ENCODE measurements at places on chromosomes 2 and 18.
A peak's percentile ranks its signal among the peaks of the same experiment; 100 is the strongest.

GRCh38 chr2:169203952-169204351 lies 134.6 kb downstream of the DHRS9 start:
- no peak for DNase-seq
- H3K27ac ChIP-seq: no peak overlapping the region
- H3K4me3 ChIP-seq: no peak overlapping the region

DNA sequence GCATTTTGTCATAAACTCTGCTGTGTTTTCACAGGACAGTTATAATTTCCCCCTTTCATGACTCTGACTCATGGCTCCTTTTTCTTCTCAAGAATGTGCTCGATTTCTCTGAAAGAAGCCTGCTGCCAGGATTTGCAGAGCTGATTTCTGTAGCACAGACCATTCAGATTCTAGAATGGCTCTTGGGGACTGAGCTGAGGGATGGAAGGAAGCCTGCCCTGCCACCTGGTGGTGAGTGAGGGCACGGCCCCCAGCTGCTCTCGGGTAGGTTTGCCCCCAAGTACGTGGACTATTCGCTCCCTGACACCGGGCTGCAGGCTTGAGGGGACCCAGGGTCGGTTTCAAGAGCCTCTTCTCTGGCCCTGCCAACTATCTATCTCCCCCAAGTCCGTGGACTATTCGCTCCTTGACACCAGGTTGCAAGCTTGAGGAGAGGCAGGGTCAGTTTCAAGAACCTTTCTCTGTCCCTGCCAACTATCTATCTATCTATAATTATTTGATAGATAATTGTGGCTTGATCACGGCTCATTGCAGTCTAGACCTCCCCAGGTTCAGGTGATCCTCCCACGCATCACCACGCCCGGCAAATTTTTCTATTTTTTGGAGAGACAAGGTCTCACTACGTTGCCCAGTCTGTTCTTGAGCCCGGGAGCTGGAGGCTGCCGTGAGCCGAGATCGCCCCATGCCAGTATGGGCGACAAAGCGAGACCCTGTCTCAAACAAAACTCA lies 1.4 kb upstream of the SMYD5 start:
- no peaks in the 10 kb centered on the region for H3K27me3 ChIP-seq
- peak; percentile 81 for DNase-seq
- H3K36me3 ChIP-seq: no peaks in the 10 kb centered on the region
- H3K27ac ChIP-seq: no peak overlapping the region
- H3K4me1 ChIP-seq: peaks cover 32% of the 10 kb centered on the region

- H3K4me1 ChIP-seq: peaks cover 80% of the 10 kb centered on the region
- H3K27ac ChIP-seq: no peak overlapping the region
- DNase-seq: no peak
- peaks cover 24% of the 10 kb centered on the region for H3K36me3 ChIP-seq
Measured at GRCh38 chr2:97743913-97744312, 30.5 kb downstream of the ZAP70 start.

DNA sequence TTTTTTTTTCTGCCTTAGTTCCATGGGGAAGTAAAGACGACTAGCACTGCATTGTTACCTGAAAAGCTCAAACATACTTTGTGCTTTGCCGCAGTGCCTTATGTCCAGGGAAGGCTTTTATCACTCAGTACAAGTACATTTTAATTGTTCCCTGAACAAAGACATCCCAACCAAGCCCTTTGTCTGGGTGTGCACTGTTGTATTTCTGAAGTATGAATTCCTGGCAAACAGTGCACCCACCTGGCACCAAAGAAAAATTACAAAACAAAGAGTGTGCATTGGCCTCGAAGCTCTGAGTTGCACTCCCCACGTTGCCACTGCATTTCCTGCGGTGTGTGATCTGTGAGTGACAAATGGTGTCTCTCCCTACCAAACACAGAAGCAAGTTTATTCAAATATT lies 858.5 kb upstream of the PIK3C3 start:
- no peak overlapping the region for H3K4me3 ChIP-seq
- no peaks in the 10 kb centered on the region for H3K36me3 ChIP-seq

DNA sequence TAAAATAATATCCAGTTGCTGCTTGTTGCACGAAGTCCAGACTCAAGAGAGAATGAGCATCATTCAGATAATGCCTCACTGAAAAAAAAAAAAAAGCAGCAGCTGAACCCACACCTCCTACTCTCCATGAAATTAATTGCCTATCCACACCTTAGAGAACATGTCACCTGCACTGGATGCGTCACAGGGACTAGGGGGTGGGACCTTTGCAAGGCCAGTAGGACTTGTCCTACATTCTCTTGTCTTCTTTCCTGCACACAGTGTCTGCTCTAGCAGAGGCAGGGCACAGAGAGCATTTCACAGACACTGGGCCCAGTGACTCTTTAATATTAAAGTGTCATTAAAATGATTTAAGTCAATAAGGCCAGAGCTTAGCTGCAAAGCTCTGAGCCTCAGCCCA lies at the start of gene ABCA12:
Gene ABCA12 (minus strand): TSS at position 148 of the 400 bp plus-strand sequence. CDS start 418 bp downstream, outside the sequence.
- no peak within 1 kb of the TSS for H3K4me3 ChIP-seq
- H3K27ac ChIP-seq: no peak within 1 kb of the TSS
- H3K27me3 ChIP-seq: no peaks in the 10 kb centered on the region
- no peaks in the 10 kb centered on the region for H3K36me3 ChIP-seq

DNA sequence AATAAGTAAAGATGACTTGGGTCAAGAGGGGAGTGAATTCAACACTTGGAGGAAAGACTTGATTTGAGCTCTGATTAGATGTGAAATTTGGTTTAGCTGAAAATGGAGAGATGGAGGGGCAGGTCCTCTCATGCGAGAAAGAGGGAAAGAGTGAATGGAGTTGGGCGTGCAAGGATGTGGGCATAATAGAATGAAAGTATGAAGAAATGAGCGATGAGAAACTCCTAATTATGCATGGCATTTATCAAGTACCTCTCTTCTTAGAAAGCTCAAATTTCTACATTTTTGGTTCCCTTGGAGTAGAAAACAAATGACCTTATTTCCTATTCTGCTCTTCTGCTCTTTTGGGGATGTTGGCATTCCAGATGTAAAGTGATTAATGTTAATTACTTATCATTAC lies 161.5 kb downstream of the PHLPP1 start:
- no peaks in the 10 kb centered on the region for H3K4me1 ChIP-seq

GRCh38 chr2:70645733-70646419 lies 92.2 kb upstream of the TGFA start:
- H3K27ac ChIP-seq: no peak overlapping the region
- no peaks in the 10 kb centered on the region for H3K36me3 ChIP-seq
- H3K4me1 ChIP-seq: peaks cover 3% of the 10 kb centered on the region
- no peak overlapping the region for H3K4me3 ChIP-seq
- H3K27me3 ChIP-seq: no peaks in the 10 kb centered on the region

GRCh38 chr2:230932556-230933511 lies 7.8 kb upstream of the GPR55 start:
- H3K4me1 ChIP-seq: peaks cover 4% of the 10 kb centered on the region
- no peaks in the 10 kb centered on the region for H3K27me3 ChIP-seq
- no peak overlapping the region for H3K4me3 ChIP-seq
- DNase-seq: no peak
- no peak overlapping the region for H3K27ac ChIP-seq
